Nucleus accumbens (tissue), 56 donors: ENCODE measurements at places on chromosomes 16 and 17.

GRCh38 chr17:55710829-55711496, 11.7 kb downstream of the TMEM100 start:
- DNase-seq: no peak

DNA sequence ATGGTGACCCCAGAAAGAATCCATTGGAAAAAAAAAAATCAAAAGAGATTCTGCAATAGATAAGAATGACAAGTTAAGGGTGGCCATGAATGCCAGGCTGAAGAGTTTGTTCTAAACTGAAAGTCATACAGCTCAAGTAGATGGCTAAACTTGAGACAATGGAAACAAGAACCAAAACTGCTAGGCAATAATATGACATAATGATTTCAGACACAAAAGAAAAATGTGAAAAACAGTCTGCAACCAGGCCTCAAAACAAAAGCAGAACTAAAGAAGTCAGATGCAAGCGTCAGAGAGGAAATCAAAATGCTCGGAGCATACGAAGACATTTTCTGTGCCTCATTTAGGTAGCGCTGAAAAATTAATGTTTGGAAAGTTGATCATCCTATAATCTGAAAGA, 54.4 kb upstream of the YPEL2 start:
- no peak for DNase-seq

- no peak for DNase-seq
These were observed 5.4 kb downstream of the MYO1C start for GRCh38 chr17:1486802-1487695.

- no peak for DNase-seq
These were observed 43.1 kb downstream of the PIK3R5 start for GRCh38 chr17:8922451-8922850.
